AG04450 (cell line): ENCODE measurements at places on chromosomes 11 and 22.
A peak's percentile ranks its signal among the peaks of the same experiment; 100 is the strongest.

DNA sequence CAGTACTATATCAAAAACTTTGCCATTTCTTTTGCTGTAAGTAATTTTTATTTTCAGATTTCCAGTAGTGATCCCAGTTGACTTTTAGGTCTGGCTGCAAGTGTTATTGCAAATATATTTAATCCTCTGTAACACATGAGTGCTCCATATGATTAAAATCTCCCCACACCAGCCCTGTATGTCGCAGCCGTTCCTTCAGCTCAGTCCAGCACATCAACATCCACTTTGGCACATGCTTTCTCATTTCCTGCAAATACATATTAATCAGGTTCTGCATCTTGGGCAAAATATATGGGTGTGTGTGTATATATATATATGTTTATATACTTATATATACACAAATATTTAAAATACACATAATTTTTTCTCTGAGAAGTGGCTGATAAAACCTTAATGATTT is 919.5 kb downstream of the JRKL start:
- DNase-seq, result no peak

- no peak for DNase-seq
Measured at GRCh38 chr11:118170882-118171268, 5.6 kb downstream of the SCN2B start.

DNA sequence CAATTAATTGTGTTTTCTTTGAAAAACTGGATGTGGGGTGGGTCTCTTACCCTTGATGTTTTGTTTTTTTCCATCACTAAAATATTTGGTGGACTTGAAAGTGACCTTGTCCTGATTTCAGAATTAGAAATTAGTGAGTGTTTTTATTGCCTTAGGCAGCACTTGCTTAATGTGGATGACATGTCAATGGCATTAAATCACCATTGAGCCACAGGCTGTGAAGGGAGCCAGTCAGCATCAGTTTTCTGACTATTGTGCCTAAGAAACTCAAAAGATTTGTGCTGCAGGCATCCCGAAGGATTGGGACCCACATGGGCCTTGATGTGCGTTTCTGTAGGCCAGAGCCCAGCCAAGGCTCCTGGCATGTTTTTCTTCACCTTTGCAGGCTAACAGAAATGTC is 53.8 kb downstream of the SWAP70 start:
- DNase-seq, result no peak

- no peak for DNase-seq
Measured at GRCh38 chr22:23789638-23790037, 2.9 kb downstream of the SMARCB1 start.

DNA sequence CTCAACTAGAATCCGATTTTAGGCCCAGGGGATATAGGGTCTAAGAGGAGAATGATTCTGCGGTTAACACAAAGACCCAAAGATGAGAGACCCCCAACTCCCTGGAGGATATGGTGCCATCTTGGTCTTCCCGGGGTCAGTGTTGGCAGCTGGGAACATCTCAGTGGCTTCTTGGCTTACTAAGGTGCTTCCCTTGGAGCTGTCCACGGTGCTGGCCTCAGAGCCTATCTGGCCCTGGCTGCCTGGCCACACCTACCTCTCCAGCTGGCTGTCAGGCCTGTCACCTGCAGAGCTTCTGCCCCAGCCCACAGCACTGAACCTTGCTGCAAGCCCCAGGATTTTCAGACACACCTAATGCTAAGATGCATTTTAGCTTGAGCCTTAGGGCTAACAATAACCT is 70.7 kb upstream of the THY1 start:
- no peak for DNase-seq

- peak; percentile 50 for DNase-seq
Measured at GRCh38 chr11:104665641-104666040, 232.6 kb downstream of the CASP12 start.

GRCh38 chr11:8832571-8833260 is 78.3 kb upstream of the AKIP1 start:
- peak; percentile 66 for DNase-seq

DNA sequence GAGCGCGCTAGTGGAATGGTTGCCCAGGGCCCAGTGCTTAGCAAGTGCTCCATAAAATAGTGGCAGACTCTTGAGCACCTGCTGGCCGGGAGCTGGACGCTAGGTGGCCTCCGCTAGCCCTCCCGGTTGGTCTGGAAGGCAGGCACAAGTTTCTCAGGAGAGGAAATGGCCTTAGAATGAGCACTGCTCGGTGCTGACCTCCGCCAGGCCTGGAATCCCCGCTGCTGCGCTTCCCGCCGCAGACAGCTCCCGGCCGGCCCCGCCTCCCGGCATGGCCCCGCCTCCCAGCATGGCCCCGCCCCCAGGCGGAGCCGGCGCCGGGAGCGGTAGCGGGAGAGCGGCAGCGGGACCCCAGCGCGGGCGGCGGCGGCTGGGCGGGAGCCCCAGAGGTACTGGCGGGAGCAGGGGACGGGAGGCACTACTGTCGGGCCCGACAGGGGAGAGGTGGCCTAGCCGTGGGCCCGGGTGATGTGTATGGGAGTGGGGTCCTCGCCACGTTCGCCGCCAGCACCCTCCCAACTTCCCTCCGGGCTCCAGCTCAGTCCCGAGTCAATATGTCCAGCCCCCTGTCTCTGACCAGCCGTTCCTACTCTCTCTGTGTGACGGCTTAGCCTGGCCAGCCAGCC is at the start of gene SIPA1:
Gene SIPA1 (plus strand): TSS at position 308 of the 626 bp plus-strand sequence. CDS start 2,821 bp downstream, outside the sequence.
- DNase-seq, result peak; percentile 82

- DNase-seq, result no peak
Measured at GRCh38 chr22:49776891-49777290, 50.8 kb downstream of the BRD1 start.

DNA sequence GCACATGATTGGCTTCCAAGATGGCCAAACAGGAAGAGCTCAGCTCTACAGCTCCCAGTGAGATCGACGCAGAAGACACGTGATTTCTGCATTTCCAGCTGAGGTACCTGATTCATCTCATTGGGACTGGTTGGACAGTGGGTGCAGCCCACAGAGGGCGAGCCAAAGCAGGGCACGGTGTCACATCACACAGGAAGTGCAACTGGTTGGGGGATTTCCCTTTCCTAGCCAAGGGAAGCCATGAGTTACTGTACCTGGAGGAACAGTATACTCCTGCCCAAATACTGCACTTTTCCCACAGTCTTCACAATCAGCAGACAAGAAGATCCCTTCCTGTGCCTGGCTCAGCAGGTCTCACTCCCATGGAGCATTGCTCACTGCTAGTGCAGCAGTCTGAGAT is 131.2 kb downstream of the DLG2 start:
- DNase-seq, result no peak

GRCh38 chr22:39954584-39955055 is 5.6 kb upstream of the TMA7B start:
- peak; percentile 86 for DNase-seq

DNA sequence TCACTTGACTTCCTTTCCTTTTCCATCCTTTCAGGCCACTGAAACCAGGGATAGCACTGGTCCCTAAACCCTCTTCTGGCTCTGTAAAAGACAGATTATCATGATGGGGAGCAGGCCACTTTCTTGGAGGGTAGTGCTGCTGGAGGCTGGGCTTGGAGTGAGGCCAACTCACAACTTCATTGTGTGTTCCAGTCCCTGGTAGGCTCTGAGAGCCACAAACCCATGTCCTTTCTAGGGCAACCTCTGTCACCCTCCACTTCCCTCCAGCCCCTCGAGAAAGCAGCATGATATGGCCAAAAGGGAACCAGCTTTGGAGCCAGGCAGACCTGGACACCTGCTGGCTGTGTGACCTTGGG is 2.3 kb downstream of the TKFC start:
- DNase-seq, result no peak

- DNase-seq, result no peak
Measured at GRCh38 chr22:26949193-26949592, 291.8 kb downstream of the MIAT start.

DNA sequence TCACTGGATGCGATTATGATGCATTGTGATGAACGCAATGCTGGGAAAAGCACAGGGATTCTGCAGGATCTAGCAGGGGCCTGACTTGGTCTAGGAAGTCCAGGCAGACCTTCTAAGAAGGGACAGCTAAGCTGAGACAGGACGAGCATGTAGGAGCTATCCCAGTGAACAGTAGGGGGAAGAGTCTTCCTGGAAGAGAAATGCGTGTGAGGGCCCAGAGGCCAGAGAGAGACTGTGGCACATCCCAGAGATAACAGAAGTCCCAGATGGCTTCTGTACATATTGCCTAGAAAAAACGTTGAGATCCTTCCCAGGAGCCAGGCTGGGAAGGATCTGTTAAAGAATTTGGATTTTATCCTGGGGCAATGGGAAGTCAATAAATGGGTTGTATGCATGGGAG is 24.6 kb downstream of the RCN1 start:
- no peak for DNase-seq

- peak; percentile 84 for DNase-seq
Measured at GRCh38 chr22:37545703-37546436, 14.4 kb upstream of the CDC42EP1 start.

- DNase-seq, result no peak
Measured at GRCh38 chr11:8062781-8063257, 18.2 kb upstream of the TUB start.
